Activated CD8-positive, alpha-beta memory T cell treated with anti-CD3 and anti-CD28 coated beads for 24 hours (primary cell): ENCODE measurements at places on chromosomes 7 and 10.

- no peak for DNase-seq
These were observed 162.9 kb downstream of the GRK5 start for GRCh38 chr10:119370111-119370741.

DNA sequence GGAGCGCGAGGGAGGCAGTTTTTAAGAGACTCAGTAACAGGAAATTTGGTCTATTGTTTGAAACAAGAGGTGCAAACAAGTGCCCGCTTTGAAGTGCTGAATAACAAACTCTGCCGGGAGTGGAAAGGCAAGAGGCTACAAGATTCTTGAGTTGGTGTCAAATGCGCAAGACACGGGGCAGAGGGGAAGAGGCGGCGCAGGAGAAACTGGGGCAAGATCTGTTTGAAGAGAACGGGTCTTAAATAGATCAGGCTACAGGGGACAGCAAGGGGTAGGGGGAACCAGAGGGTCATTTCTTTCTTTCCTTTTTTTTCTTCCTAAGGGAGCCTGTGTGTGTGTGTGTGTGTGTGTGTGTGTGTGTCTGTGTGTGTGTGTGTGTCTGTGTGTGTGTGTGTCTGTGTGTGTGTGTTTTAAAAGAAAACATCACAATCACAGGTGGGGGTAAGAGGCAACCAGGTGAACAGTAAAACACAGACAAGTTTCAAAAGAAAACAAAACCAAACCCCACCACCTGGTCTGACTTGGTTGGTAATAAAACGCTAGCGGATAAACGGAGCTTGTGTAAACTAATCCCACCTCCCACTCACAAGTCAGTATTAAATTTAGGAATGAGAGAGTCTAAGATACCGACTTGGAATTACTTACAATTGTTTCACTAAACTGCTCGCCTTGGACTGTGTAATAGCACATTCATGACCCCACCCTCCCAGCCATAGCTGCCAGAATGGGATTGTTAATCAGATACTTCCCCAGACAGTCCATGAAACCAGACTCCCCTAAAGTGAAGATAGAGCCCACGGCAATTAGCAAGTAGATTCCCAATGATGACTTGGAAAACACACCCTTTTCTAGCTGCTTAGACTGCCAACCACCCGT lies 13.1 kb upstream of the CUX1 start:
- DNase-seq, result no peak

GRCh38 chr7:131511774-131512535 lies 44.5 kb downstream of the PODXL start:
- DNase-seq, result no peak

DNA sequence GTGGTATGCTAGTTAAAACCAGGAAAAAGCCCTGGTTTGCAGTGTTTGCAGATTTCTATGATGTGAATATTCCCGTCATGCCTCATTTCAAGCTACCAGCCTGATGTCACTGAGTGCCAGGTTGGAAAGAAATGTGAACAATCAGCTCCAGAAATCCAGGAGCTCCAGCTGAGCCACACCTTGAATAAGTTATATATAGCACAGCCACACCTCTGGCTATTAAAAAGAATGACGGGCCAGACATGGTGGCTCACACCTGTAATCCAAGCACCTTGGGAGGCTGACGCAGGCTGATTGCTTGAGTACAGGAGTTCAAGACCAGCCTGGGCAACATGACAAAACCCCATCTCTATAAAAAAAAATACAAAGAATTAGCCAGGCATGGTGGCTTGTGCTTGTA lies 18.7 kb upstream of the SLF2 start:
- DNase-seq, result peak; percentile 38

DNA sequence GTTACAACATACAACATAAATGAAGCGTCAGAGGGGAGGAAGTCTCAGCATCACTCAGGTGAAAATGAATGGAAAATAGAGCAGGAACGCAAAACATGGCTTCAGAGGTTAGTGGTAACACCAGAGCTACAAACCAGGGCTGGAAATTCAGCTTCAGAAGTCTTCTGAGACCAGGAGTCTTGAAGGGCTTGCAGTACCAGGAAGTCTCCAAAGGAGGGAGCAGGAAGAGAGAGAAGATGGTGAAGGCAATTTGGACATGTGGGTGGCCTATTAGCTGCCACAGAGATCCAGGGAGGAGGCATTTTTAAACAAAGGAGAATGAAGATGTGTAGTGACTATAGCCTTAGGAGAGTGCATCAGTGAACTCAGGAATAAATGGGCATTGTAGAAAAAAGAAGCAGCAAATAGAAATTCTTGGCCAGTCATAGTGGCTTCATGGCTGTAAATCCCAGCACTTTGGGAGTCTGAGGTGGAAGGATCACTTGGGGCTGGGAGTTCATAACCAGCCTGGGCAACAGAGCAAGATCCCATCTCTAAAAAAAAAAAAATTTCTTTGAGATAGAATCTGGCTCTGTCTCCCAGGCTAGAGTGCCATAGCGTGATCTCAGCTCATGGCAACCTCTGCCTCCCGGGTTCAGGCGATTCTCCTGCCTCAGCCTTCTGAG lies 9.3 kb upstream of the TET1 start:
- no peak for DNase-seq

DNA sequence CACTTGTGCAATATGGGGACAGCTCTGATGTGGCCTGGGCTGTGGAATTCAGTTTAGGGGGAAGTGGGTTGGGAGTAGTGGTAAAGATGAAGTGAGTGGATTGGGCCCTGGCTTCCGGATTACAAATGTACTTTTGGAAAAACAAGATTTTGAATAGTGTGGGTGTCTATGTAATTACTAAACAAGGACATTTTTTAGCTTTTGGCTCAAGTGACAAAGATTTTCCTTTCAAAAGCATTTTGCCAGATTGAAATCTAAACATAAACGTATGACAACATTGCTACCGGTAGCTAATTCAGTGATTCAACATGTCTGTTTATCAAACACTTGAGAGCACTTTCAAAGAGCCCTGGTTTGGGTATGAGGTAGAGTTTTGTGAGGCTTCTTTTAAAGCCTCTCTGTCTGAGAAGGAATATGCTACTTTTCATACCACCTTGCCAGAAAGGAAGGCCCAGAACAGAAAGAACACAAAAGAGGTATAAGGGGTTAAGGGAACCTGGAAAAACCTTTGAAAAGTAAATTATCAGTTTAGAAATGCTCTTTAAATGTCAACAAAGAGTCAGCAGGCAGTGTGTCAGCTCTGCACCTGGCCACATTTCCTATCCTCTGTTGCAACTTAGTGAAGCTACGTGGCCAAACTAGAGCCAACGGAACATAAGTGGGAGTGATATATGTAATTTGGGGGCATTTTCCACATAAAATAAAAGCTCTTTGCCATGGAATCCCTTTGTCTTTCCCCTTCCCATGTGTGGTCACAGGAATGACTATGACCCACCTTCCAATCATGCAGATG lies 516.1 kb downstream of the NRG3 start:
- DNase-seq, result no peak

GRCh38 chr10:78357141-78358063 lies 323.7 kb downstream of the RPS24 start:
- no peak for DNase-seq

DNA sequence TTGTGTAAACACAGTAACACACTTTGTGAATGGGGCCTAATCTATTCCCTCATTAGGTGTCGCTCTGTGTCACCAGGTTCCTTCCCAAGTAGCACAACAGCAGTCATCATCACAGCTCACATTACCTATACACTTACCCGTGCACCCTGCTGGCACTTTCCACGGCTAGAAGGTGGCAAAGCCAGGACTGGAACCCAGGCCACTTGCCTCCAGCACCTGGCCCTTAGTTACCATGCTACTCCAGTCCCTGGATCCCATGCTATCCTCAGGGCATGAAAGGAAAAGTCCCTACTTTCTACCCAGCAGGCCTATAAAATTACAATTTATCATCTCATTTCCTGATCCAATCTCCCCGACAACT lies 18.4 kb downstream of the SMURF1 start:
- DNase-seq, result no peak

DNA sequence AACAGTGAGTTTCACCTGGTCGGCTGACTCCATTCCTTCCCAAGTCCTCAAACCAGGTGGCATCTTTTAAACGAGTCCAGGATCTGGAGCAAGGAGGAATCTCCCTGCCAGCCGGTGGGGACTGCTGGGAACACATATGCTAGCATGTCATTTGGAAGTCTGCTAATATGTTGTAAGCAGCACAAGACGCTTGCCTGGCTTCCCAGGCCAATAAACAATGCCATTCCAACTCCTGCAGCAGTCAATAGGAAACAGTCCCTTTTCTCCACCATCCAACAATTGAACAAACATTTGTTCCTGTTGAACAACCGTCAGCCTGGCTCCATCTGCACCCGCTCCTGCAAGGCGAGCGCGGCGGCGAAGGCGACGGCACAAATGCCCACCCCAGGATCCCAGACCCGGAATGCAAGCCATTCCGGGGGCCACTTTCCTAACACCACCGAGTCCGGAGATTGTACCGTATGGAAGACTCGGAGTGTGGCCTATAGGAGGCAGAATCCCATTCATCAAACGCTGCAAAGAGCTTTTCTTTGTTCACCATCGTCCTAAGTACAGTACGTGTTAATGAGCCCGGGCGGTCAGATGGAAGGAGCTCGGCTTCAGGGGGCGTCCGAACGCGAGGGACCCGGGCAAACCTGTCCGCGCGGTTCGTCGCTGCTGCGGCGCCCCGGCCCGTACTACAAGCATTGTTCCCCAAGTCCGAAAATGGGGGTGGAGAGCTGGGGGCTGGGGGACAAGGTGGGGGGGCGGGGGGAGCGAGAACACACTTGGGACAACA lies 1.6 kb downstream of the FAM53B start:
- DNase-seq, result peak; percentile 62

DNA sequence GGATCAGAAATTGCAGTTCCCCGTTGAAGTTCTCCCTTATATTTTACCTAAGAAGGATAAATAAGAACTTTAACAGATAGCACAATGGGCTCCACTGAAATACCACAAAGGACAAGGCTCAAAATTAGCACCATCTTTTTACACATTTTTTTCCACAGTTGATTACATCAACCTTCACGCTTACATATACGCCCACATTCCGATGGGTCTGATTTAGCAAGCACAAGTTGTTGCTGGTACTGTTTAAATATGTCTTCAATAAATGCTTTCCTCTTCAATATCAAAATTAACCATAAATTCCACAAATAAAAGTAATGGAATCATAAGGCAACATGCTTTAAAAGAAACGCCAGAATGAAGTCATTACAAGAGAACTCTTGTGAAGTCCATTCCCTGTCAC lies 79.5 kb downstream of the NEBL start:
- DNase-seq, result no peak

DNA sequence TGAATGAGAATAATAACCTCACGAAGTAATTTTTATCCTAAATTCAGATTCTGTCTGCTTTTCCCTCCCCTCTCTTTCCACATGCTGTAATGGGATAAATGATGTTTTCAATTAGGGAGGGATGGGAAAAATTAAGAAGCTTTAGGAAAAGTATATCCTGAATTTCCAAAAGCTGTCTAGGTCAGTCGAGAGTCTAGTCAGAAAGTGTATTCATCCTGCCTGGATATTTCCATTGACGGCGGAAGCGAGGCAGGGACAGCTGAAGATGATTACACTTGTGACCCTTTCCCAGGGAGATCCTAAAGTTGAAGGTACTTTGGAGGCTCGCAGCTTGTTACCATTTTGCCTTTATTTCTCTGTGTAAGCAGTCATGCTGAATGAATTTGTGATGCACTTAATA lies 204.1 kb downstream of the ZNF365 start:
- no peak for DNase-seq

- DNase-seq, result no peak
These were observed 548.9 kb upstream of the FZD8 start for GRCh38 chr10:36191009-36191408.

DNA sequence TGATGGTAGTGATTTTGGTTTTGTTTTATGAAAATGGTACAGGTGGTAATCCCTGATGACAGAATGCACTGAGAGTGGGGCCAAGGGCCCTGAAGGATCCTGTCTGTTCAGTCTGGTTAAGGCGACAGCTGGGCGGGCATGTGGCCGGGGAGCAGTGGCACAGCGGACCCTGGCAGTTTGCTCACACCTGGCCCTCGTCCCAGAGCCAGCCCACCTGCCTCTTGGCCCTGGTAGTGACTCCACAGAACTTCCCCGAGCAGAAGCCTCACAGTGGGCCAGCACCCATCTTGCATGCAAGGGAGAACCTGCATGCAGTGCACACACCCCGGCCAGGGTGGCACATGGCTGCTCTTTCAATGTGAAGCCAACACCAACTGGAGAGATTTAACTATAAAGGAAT lies 82.8 kb downstream of the ALOX5 start:
- no peak for DNase-seq

GRCh38 chr7:42611961-42612360 lies 299.9 kb downstream of the C7orf25 start:
- DNase-seq, result no peak

DNA sequence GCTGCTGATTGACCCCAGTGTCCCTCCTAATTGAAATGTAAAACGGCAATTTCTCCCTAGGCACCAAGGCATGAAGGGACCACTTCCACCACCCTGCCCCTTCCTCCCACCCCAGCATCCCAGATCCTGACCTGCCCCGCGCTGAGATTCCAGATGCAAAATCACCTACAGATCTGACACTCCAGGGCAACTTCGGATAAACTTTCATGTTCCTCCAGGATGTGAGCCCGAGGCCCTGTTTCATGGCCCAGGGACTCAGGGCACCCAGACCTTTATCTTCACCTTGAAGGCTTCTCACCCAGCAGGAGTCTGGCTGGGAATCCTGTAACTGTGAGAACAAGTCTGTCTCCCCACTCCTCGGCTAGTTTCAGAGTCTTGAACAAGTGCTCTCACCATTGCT lies 361.8 kb downstream of the PLXNA4 start:
- no peak for DNase-seq

- no peak for DNase-seq
These were observed 29.1 kb upstream of the CABCOCO1 start for GRCh38 chr10:61633665-61634064.

GRCh38 chr7:121262969-121263368 lies 65.8 kb upstream of the WNT16 start:
- no peak for DNase-seq

DNA sequence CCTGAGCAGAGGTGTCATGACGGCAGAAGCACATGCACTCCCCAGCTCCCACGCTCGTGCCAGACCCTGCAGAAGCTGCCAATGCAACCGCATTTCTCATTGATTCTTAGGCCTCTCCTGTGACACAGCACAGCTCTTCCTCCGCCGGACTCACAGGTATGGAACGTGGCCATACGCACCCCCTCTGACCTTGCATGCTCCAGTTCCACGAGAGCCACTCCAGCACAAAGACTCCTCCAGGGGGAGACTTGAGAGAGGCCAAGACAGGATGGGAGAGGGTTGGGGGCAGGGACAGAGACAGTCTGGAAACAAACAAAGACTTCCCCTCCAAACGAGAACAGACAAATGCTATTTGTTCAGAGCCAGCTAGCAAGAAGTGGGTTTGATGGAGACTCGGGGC lies 124.3 kb upstream of the PPP2R2D start:
- no peak for DNase-seq

- DNase-seq, result peak; percentile 66
These were observed 100.7 kb upstream of the WAC start for GRCh38 chr10:28432210-28432676.

DNA sequence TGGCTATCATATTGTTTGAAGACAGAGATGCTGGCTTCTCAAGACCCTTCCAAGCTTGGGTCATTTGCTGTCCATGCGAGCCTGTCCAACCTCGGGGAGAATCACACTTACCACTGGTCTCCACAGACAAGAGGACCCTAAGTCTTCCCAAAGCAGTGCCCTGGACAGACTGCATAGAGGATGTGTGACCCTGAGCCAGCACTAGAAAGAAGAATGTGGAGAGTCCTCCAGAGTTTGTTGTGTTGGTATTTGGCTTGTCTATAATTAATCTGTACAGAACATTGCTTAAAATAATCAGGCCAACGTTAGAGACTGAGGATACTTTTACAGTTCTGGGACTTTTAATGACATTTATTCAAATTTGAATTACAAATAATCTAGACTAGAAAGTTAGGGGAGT lies 212.7 kb downstream of the TMEM178B start:
- no peak for DNase-seq
